Naive thymus-derived CD8-positive, alpha-beta T cell (primary cell): ENCODE measurements at places on chromosomes 6 and 20.
A peak's percentile ranks its signal among the peaks of the same experiment; 100 is the strongest.

- no peak for DNase-seq
These were observed 23.0 kb downstream of the GTPBP2 start for GRCh38 chr6:43606019-43606418.

- peak; percentile 69 for DNase-seq
These were observed 44.9 kb upstream of the SUPT3H start for GRCh38 chr6:45422503-45423110.

DNA sequence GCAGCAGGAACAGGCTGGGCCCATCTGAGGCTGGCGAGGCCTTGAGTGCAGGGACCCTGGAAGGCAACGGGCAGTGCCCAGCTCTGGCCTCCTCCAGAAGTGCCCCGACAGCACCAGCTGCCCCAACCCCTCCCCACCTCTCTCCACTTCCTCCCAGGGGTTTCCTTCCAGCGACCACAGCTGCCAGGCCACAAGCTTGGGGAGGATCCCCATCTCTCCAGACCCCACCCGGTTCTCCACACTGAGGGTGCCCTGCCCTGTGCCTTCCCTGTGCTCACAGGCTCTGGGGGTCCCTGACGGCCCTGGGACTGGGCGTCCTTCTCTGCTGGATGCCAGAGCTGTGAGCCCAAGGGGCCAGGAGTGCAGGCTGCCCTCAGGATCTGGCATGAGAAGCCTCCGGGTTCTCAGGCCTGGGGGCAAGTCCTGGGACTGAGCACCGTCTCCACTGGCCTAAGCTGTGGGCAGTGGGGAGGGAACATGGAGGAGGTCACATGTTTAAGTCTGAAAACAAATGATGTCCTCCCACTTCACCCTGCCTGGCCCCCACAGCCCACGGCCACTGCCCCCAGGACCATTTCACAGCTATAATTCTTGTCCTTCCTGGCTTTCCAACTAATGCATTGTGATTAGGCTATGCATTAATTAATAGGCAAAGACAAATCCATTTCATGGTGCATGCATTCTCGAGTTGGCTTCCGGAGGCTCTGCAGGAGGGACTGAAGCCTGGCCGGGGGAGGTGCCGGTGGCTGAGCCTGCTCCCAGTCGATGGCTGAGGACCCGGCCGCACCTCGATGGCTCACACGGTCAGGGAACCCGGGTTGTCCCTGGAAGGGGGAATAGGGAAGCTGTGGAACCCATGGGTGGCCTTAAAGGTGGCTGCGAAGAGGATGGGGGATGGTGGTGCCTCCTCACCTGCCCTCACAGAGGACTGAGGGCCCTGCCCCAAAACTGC is 24.4 kb downstream of the BHLHE23 start:
- no peak for DNase-seq

- no peak for DNase-seq
These were observed 429.7 kb upstream of the RUNX2 start for GRCh38 chr6:44898296-44898930.

- peak; percentile 38 for DNase-seq
These were observed 86.0 kb downstream of the SESN1 start for GRCh38 chr6:109008537-109009235.

DNA sequence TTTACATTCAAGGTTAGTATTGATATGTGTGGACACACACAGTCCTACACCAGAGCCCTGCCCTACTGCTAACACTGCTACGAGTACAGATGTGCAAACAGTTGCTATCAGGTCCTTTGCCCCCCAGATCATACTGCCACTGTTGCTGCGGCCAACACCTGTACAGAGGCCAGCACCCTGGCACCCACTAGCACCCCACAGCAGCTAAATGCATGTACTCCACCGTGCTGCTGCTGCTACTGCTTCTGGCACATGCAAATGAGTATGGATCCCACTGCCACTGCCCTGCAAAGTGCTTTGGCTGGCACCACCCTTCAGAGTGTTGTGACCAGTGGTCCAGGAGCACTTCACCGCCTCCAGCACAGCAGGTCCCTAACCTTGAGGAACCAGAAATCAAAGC is 621.9 kb downstream of the GRIK2 start:
- no peak for DNase-seq
